ENCODE measurements at places on chromosomes 5 and 9.
A peak's percentile ranks its signal among the peaks of the same experiment; 100 is the strongest.

DNA sequence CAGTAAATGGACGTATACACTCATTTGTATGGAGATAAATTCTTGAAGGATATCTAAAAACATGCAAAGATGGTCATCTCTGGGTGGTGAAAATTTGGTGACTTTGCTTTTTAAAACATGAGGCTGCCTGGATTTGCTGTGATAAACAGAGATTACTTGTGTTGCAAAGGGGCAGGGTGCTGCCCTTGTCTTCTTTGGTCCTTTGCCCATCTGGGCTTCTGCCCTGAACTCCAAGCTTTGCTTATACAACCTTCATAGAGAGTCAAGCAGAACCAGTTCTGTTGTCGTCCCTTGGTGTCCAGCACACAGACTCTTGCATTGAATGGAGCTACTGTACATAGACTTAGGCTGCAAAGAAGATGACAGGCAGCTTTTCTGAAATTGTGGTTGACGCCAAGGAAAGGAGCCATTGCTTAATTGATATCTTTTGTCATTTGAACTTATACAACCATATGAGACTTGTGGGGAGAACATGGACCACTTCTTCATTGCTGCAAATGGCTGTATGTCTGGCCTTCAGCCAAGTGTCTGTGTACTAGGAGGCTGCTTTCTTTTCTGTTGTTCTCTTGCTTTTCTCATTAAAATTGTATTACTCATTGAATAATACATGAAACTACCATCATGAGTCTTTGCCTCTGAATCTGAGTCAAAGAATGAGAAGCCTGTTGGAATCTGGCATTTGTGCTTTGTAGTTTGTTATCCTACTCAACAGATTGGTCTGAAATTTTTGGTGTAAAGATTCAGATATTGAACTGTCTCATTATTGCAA, 152.5 kb downstream of the DMRT2 start:
- no peak for DNase-seq

DNA sequence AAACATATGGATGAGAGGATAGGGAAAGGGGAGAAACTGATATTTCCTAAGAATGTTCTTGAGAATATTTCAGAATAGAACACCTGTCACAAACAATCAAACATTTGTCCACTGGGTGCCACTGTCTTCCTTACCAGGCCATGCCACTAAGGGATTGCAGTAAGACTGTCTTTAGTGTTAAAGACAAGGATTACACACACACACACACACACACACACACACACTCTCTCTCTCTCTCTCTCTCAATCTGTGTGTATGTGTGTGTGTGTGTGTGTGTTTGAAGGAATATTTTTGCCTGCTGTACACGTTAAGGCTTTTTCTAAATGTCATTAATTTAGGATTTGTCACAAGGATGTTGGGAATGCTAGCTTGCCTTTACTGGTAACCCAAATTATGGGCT, 54.4 kb downstream of the CCDC192 start:
- no peak for DNase-seq

DNA sequence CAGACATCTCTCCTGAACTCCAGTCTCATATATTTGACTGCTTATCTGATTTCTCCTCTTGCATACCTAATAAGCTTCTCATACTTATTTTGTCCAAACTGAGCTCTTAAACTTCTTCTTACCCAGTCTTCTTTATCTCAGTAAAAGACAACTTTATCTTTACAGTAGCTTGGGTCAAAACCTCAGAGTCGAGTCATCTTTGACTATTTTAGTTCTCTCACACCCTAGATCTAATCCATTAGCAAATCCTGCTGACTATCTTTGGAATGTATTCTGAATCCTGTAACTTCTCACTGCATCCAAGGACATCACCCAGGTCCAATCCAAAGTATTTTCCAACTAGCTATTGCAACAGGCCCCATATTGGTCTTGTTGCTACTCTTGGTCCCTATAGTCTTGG, 11.8 kb upstream of the JAK2 start:
- no peak for DNase-seq

DNA sequence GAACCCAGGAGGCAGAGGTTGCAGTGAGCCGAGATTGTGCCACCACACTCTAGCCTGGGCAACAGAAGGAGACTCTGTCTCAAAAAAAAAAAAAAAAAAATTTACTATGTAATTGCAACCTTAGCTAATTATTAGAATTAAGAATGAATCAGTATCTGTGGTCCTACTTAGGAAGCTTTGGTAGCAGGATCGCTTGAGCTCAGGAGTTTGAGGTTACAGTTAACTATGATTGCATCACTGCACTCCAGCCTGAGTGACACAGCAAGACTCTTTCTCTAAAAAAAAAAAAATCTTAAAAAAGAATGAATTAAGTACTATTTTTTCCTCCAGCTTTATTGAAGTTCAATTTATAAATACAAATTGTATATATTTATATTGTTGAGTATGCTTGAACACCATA, 16.7 kb downstream of the NDUFAF2 start:
- no peak for DNase-seq

DNA sequence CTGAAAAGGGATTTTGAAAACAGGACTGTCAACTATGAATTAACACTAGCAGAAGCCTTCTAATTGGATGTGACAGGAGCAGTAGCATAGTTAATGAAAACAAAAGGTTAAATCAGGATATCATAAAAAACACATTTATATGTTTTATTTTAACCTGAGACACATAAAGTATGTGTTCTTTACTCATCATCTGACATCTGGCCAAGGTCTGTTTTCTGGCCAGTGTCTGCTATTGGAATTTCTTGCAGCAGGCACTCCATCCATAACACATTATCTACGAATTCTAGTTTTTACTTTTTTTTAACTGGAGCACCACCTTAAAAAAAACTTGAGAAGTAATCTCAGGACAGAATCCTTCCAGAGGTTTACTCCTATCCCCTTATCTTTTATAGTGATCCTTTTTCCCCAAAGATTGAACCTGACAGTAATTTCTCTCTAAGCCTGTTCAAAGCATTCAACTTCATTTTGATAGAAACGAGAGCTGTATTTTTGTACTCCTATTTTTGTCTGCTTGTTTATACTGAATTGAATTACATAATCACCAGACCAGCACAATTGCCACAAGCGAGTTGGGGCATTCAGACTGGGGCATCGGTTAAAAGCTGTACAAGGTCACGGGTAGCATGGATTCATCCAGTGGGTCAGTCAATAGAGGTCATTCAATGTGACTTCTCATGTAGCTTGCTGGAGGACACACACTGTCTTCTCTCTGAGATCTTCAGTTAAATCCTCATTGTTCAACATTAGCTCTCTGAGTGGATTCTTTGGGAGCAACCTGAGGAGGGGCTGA, 205.6 kb upstream of the CLINT1 start:
- DNase-seq = no peak

DNA sequence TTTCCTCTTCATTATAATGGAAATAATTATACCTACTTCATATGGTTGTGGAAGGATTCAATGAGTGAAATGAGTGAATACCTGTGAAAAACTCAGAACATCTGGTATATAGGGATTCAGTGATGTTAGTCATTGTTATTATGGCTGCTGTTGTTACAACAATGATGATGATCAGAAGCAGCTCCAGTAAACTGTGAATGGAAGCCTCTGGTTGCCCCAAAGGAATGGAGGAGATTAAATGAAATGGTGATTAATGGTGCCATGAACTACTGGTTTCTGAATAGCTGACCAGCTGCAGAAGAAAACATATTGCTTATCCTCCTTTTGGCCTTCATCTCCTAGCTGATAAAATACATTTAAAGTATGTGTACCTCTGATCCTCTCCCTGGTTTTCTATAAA, 372.0 kb downstream of the ARHGEF28 start:
- DNase-seq = no peak

DNA sequence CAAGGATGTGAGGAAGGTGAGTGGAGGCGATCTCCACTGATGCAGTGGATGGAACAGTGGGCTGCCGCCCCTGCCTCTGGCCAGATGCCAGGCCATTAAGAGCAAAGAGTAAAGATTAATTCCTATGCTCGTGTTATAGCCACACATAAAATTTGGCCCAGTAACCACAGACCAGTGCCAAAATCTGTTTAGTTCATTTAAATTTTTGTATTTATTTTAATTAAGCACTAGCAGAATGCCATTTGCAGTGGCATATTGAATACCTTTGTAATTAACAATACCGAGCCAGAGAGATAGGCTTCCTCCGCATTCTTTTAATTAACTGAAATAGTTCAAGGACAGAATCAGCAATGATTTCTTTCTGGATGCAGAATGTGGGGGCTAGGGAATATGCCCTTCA, 179.8 kb downstream of the MED10 start:
- DNase-seq = no peak

- DNase-seq = no peak
Observed at GRCh38 chr9:112917987-112918362, 27.3 kb upstream of the SLC46A2 start.

DNA sequence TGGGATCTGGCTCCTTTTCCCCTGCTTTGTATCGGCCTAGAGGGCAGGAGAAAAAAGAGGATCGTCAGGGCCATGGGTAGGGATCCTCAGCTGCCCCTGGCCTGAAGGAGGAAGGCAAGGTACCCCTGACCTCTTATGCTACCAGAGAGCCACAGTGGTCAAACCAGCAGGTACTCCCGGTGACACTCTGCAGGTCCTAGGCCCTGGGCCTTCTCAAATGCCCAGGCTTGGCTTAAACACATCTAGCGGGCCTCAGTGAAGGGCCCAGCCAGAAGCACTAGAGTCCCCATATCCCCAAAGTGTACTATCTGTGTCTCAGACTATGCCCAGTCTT, 3.5 kb downstream of the IRF1 start:
- no peak for DNase-seq

GRCh38 chr9:127038531-127038930, 83.9 kb downstream of the ANGPTL2 start:
- DNase-seq = no peak

DNA sequence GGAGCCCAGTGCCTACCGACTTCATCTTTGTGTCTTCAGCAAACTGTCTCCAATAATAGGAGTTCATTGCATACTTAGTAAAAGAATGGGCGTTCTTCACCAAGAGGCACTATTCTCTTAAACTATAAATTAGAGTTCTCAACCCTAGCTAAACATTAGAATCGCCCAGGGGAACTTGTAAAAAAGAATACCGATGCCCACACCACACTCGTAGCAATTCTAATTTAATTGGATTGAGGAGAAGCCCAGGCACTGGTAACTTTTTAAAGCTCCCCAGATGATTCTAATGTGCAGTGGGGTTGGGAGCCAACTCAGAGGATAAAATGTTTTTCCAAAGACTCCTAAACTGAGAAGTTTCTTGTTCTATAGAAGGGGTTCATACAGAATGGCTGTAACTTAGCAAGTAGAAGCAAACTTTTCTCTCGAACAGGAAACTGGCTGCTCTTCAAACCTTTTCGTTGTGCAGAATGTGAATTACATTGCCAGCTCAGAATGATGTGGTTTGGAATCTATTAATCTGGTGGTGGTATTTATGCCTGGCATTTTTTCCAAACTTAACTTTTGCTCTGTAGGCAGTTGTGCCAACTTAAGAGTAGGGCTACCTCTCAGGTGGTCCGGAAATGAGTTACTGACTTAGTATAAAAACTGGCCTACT, 26.4 kb upstream of the NFIB start:
- DNase-seq = no peak

GRCh38 chr5:168002116-168002515, 289.3 kb upstream of the WWC1 start:
- DNase-seq = no peak

GRCh38 chr9:89483592-89484474, 14.1 kb downstream of the SEMA4D start:
- peak; percentile 65 for DNase-seq

DNA sequence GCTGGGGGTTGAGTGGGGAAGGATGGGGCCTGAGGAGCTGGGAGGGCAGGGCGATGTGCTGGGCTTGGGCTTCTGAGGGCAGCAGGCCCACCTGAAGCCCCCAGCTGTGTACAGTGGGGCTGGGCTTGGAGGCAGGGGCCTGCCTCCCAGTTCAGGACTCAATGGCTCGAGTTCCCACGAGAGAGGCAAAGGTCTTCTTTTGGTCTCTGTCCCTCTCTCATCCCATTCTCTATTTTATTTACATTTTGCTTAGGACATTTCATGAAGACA, 180.6 kb downstream of the MACROH2A1 start:
- DNase-seq = no peak

GRCh38 chr9:78292026-78292425, 4.9 kb upstream of the PSAT1 start:
- no peak for DNase-seq

GRCh38 chr5:148465381-148466235, 81.8 kb downstream of the FBXO38 start:
- DNase-seq = no peak

- no peak for DNase-seq
Observed at GRCh38 chr5:111238431-111239225, 14.4 kb downstream of the CAMK4 start.

DNA sequence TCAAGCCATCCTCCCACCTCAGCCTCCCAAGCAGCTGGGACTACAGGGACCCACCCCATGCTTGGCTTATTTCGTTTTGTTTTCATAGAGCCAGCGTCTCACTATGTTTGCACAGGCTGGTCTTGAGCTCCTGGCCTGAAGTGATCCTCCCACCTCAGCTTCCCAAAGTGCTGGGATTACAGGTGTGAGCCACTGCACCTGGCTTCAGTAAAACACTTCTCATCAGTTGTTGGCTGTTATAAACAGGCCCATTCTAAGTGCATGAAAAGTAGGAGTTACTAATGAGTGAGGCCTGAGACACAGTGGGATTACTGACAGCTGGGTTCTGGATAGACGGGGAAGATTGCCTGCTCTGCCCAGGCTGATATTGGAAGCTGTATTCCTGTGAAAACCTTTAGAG, 3.5 kb downstream of the CRB2 start:
- DNase-seq = no peak

- DNase-seq = no peak
Observed at GRCh38 chr9:89328064-89328463, 9.8 kb downstream of the SECISBP2 start.

- DNase-seq = no peak
Observed at GRCh38 chr9:75803130-75803529, 87.3 kb upstream of the PCSK5 start.

DNA sequence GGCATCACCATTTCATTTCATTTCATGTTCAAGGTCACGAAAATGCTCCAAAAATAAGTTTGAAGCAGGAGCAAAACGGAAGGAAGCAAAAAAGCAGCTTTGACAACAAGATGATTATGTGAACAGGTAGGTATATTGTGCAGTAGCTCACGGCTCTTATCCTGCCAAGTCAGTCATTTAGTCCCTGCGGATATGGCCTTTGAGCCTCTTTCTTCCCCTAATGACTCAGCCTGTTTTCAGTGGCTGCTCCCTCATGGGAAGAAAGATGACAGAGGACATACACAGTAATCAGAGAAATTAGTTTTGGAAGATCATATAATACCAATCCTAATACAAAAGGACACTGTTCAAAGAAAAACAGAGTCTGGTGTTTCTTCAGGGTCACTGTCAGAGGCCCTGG, 155.8 kb upstream of the GRAMD2B start:
- DNase-seq = no peak

All from effector CD4-positive, alpha-beta T cell (primary cell).